T-cell (primary cell): ENCODE measurements at places on chromosomes 7 and 10.

- no peak for DNase-seq
Measured at GRCh38 chr10:110002801-110003523, 4.8 kb upstream of the ADD3 start.

GRCh38 chr10:89521368-89521767 lies 14.0 kb downstream of the SLC16A12 start:
- DNase-seq = no peak

GRCh38 chr10:69629519-69629896 lies 539 bp upstream of the FAM241B start:
- DNase-seq = no peak

GRCh38 chr7:127780489-127780888 lies 128.5 kb downstream of the SND1 start:
- DNase-seq = no peak

GRCh38 chr10:6020826-6021225 lies 41.3 kb downstream of the IL2RA start:
- no peak for DNase-seq

GRCh38 chr7:133709036-133709880 lies 417.9 kb upstream of the LRGUK start:
- no peak for DNase-seq

GRCh38 chr10:73910401-73910763 lies 550 bp upstream of the PLAU start:
- no peak for DNase-seq

DNA sequence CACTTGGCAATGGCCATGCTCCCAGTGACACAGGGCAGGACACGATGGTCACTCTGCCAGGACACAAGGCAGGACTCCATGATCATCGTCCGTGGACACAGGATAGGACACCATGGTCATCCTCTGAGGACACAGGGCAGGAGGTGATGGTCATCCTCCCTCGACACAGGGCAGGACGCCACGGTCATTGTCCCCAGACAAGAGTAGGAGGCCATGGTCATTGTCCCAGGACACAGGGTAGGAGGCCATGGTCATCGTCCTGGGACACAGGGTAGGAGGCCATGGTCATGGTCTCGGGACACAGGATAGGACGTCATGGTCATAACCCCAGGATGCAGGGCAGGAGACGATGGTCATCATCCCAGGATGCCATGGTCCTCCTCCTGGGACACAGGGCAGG lies 289.2 kb downstream of the TCERG1L start:
- DNase-seq = no peak

DNA sequence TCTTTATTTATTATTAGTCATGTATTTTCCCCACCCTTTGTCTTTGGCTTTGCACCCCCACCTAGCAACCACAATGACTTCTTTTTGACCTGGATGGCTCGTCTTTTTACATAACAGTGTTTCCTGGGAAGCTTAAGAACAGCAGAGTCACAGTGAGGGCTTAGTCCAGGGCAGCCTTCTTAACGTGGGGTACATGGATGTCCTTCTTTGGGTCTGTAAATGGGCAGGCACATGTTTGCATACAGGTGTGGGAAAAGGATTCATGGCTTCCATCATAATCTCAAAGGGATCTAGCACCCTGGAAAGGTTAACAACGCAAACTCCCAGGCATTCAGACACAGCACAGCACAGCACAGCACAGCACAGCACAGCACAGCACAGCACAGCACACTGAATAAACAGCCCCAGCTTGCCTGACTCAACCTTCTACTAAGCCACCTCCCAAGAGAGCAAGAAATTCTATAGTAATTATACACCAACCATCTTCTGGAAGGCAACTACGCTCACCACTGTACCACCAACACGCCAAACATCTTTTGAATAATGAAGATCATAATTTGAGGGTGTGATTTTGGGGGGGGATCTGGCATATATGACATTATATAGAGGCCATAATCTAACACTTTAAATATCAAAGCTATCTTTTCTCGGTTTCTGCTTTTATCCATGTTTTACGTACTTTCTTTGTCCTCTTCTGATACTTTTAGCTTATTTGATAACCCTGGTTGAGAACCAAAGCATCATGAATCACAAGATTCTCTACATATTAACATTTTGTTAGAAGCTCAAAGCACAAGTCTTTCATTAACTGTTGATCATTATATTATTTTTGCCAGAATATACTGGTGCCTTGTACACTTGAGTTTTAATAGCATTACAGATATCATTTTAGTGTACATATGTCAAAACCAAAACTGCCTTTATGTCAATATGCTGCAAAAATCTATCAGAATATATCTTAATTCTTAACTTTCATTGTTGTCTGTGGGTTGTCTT lies 177.2 kb upstream of the KLF14 start:
- DNase-seq = no peak

- DNase-seq = no peak
Measured at GRCh38 chr10:61642150-61642571, 20.6 kb upstream of the CABCOCO1 start.

GRCh38 chr7:127789031-127789430 lies 137.0 kb downstream of the SND1 start:
- no peak for DNase-seq

DNA sequence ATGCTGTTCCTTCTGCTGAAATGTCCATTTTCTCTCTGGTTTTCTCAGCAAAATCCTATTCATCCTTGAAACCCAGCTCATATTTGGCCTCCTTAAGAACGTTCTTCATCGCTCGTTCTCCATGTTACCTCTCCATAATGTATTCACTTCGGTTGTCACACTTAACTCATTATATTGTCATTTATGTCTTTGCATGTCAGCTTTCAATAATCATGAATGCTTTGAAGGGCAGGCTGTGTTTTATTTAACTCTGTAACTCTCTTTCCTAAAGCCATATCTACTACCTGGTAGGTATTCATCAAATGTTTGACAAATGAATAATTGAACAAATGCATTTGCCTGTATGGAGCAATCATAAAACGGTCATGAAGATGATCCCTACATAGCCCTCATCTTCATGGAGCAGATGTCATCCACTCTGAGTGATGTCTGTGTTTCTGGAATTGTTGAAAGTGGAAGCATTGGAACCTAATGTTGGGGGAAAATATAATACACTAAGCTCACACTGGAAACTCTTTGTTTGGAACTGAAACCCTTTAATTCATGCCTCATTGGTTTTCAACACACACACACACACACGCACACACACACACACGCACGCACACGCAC lies 303.4 kb downstream of the PLXNA4 start:
- no peak for DNase-seq

DNA sequence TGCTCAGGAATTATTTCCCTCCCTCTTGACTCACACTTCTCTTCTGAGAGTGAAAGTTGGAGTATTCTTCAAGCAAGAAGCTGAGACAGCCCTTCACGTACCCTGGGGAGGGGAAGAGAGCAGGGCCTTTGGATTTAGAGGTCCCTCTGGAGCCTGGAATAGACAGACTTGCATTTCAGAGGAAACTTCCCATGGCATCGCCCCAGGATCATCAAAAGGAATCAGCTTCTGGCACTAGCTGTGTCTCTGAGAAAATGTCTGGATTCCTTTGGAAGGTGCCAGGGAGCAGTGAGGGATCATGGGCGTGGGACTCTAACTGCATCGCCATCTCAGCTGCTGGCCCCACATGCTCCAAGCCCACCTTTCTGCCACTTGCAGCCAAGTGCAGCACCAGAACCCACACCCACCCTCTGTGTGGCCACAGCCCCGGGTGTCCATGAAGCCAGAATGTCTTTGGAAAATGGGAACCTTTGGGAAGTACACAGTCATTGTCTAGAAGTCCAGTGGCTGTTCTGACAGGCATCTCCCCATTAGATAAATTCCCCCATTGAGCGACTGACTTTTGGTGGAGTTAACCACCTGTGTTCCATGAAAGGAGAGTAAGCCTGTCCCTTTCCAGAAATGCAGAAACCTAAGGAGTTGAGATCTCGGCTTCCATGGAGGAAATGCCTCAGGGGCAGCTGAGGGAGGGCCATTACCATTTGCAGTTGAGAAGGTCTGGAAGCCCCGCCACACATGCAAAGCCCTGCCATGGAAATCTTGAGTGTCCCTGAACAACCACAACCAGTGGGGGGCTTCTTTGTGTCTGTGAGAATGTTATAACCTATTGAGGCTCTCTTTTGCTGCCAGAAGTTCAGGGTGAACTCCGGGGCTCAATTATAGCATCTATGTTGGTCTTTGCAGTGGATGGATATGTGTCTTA lies 57.8 kb upstream of the GDF10 start:
- no peak for DNase-seq

- no peak for DNase-seq
Measured at GRCh38 chr7:27434756-27435400, 192.3 kb downstream of the EVX1 start.

DNA sequence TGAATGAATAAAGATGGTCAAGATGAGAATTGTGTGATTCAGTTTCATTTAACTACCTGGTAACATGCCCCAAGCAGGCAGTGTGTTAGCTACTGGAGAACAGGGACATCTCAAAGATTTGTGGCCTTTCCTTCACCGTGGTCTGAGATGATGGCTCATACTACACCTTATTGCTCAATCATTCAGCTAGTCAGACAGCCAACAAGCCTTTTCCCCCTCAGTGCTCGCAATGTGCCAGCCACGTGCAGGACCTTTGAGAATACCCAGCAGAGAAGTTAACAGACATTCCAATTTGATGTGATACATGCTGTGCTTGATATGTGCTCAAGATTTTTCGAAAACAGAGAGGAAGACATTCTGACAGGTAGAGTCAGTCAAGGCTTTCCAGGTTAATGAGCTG lies 562.8 kb downstream of the SUGCT start:
- DNase-seq = no peak

- no peak for DNase-seq
Measured at GRCh38 chr10:20981419-20981953, 84.4 kb upstream of the NEBL start.

DNA sequence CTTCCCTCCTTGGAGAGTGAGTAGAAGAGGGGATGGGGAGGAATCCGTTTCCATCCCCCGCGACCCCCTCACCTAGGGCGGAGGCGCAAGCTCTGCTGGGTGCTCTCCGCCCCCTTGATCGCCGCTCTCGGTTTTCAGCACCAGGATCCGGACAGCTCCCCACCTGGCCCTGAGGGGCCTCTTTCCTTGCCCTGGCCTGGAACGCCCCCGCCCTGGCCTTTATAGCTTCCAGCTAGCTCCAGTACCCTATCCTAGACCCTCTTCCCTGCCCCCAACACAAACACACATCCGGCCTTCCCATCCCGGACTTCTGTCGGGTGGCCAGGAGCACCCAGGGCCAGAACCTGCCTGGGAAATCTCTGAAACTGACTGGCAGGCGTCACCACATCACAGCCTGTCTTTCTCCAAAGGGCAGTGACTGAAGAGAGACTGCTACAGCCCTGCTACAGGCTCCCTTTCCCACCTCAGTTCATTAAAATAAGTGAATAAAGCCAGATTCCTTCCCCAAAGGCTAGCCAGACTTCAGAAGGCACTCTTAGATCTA lies 72.3 kb upstream of the LEP start:
- DNase-seq = no peak
